ENCODE measurements at places on chromosomes 7 and 10.

- no peak for DNase-seq
Measured at GRCh38 chr7:100171840-100172239, 3.4 kb upstream of the GAL3ST4 start.

- DNase-seq = no peak
Measured at GRCh38 chr7:158239290-158239981, 348.2 kb downstream of the PTPRN2 start.

GRCh38 chr7:158052381-158053060 is 535.1 kb downstream of the PTPRN2 start:
- DNase-seq = no peak

DNA sequence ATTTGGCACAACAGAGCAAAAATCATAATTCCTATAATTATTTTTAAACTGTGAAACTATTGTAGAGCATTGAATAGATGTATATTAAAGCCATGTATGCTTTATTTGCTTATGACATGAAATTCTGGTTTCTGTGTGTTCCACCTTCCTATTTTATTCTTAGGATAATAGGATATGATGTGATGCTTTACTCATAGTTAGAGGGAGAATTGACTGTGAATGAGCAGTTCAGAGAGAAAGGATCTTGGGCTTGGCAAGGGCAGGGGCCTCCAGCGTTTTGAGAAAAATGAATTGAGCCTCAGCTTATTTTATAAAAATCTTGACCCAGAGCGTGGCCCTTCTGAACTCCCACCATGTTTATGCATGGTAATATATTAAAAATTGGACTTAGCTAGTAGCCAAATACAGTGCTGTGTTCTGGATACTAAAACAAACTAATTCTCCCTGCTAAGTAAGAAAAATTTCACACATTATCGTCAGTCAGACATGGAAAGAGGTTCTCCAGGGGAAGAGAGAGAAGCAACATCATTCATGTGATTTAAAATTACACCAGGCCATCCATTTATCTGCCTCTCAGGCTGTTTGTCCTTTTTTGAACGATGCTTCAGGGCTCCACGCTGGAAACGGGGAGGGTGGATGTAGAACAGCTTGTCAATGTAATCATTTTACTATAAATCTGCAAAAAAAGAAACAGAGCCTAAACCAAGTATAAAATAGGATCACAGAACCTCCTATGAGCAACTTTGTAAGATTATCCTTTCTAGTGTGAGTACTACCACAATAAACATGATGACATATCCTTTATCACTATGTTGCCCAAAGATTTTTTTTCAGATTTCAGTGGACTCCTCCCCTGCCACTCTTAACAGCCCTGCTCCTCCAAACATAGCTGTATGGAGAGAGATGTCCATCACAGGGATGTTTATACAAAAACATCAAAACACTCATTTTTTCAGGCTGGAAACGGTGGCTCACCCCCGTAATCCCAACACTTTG is 258.1 kb upstream of the C7orf33 start:
- DNase-seq = peak; percentile 15

DNA sequence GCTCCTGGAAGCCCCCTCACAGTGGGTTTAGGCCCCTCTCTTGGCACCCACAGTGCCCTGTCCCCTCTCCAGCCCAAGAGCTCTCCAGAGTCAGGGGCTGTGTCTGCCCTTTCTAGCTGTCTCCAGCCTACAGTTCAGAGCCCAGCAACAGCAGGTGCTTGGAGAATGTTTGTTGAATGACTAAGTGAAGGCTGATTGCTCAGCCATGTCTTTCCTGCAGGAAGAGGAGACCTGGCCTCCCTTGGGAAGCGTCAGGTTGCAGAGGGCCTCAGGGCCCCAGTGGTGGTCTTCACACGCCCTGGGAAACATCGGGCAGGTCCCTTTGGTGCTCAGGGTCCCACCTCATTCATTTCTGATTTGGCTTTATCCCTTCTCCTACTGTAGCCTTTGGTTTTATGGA is 62.5 kb downstream of the GTF2IRD1 start:
- no peak for DNase-seq

GRCh38 chr7:13110107-13110506 is 422.7 kb downstream of the ARL4A start:
- no peak for DNase-seq

GRCh38 chr10:117399341-117400196 is 24.3 kb upstream of the PDZD8 start:
- DNase-seq = no peak

DNA sequence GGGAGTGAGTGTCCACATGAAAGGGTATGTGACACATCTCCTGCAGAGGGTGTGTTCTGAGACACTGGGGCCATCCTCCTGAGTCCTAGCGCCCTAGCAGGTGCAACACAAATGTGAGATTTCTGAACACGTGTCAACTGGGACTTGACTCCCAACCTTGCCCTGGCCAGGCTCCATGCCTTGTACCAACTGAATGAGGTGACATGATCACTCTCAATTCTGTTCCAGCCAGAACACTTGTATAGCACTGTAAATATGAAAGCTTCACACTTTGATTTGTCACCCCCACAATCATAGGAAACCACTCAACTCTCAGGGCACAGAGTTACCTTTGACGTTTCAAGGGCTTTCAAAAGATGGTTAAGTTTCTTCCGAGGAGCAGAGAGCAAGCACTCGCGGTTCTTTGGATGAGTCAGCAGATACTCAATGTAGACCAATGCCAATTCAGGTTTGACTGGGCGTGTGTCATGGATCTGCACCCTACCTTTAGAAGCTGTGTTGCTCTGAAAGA is 48.6 kb downstream of the NCAPG2 start:
- no peak for DNase-seq

DNA sequence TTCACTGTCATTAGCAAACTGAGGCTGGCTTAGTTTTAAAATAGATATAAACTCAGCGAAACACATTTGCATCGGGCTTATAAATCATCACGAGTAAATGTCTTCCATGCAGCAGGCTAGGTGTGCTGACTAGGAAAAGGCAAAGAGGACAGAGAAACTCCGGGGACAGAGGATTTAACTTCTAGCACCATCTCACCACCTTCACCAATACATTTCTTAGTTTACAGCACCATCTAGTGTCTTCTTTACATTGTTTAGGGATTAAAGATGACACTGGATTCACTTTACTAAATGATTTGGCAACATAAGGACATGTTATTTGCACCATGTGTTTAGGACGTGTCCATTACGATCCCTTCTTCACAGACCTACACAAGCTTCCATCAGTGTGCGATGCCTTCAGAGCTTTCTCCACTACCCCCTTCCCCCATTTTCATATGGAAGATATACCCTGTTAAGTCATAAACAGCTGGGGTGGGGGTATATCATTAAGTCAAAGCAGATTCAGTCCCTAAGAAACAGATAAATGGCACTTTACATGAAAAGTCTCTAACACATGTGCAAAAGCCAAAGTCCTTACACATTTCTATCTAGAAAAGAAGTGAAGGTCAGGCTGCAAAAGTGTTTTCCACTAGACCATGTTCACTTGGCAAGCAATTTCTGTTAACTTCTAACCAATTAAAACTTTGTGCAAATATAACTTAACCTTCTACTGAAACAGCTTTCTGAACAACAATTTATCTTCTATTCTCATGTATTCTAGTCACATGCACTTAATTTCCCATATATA is 103.3 kb downstream of the GRB10 start:
- peak; percentile 63 for DNase-seq

DNA sequence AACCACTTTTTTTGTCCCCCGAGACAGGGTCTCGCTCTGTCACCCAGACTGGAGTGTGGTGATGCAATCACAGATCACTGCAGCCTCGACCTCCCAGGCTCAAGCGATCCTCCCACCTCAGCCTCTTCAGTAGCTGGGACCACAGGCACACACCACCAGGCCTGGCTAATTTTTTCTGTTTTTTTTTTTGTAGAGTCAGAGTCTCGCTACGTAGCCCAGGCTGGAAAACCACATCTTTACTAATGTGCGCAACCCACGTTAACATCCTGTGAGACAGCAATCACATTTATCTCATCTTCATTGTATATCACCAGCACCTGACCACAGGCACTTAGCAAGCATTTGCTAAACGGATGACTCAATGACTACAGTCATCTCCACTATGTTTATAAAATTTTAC is 77.8 kb upstream of the ATP6V0A4 start:
- peak; percentile 83 for DNase-seq

- no peak for DNase-seq
Measured at GRCh38 chr7:17497549-17498167, 199.2 kb downstream of the AHR start.

GRCh38 chr7:135763261-135763660 is 14.6 kb upstream of the FAM180A start:
- DNase-seq = no peak

- no peak for DNase-seq
Measured at GRCh38 chr7:143882604-143883078, 19.3 kb downstream of the TCAF1 start.

DNA sequence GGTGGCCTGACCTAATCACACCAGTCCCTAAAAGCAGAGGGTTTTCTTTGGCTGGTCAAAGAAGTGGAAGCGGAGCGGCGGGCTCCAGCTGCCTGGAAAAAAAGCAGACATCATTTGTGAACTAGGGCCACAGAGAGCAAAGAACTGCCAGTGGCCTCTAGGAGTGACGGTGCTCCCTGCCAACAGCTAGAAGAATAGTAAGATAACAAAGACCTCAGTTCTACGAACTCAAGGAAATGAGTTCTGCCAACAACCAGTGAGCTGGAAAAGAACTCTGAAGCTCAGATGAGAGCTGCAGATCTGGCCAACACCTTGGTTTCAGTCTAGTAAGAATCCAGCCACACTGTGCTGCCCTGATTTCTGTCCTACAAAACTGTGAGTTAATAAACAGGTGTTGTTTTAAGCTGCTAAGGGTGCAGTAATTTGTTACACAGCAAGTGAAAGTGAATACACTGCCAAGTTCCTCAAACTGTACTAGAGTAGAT is 178.0 kb downstream of the SRPK2 start:
- no peak for DNase-seq

- no peak for DNase-seq
Measured at GRCh38 chr10:113283189-113283588, 269.7 kb upstream of the HABP2 start.

DNA sequence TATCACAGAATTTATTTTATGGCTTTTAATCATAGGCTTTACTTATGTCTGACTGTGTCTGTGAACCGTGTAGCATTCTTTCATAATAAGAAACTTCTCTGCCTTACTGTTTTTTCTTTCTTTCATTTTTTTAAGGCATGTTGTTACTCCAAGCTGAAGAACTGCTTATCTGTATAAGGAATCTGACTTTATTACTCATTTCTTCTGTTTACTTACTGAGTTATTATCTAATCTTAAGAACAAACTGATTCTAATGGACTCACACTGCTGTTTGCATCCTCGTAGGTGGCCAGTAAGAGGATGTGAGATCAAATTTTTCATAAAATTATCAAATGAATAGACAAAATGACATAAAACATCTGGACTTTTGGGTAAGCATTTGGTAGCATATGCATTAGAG is 54.7 kb upstream of the DNAJC1 start:
- DNase-seq = no peak

- peak; percentile 63 for DNase-seq
Measured at GRCh38 chr7:150903606-150904005, 51.3 kb downstream of the AOC1 start.

- no peak for DNase-seq
Measured at GRCh38 chr7:2450198-2451107, 25.7 kb downstream of the GRIFIN start.

DNA sequence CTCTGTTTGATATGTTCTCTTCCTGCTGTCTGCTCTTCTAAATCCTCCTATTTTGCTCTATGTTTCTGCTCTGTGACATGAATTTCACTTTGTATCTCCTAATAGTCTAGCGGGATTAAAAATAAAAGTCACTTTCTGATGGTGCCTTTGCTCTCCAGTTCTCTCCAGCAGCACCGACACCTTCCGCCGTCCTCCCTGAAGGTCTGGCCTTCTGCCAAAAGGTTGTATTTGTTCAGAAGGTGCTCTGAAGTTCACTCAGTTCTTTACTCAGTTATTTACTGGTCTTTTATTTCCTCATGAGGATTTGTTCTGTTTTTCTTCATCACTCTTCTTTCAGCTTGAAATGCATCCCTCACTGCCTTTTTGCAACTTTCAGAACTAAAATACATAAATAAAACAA is 11.2 kb upstream of the EPHA1 start:
- DNase-seq = no peak

- no peak for DNase-seq
Measured at GRCh38 chr10:124700293-124701037, 43.7 kb downstream of the FAM53B start.

- DNase-seq = no peak
Measured at GRCh38 chr7:82697897-82698296, 254.3 kb upstream of the CACNA2D1 start.

DNA sequence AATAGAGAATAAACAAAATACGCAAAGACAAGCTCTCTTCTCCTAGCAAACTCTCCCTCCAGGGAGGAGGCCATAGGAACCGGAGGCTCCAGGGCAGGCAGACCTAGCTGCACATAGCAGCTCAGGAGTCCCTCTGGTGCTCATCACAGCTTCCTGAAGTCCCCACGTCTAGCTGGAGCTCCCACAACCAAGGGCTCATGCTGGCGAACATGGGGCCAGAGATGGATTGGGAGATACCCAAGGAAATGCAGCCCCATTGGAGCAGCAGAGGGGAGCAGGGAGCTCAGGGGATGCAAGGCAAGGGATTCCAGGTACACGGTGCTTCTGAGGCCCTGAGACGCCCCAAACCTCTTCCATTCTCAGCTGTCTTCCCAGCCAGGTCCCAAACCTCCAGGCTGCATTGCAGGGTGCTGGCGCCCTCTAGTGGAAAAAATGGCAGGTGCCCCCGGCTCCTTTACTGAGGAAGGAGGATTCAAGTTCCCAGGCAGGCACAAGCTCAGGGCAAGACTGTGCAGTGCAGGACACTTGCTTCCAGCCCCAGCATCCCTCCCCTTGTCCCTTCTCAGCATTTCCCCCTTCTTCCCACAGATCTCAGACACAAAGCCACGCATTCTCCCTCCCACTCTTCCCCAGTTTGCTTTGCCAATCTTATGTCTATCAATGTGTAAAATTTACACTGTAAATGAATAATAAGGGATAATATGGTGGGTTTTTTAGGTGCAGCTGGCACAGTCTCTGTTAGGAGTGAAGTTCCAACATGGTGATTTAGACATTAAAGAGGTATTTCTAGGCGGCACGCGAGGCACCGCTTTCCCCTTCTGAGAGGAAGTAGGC is 46.2 kb downstream of the GPAM start:
- DNase-seq = peak; percentile 66

GRCh38 chr7:102106625-102107024 is 180.0 kb upstream of the SH2B2 start:
- no peak for DNase-seq

- DNase-seq = no peak
Measured at GRCh38 chr10:133253361-133253955, 15.8 kb downstream of the VENTX start.

- DNase-seq = no peak
Measured at GRCh38 chr7:18384491-18385143, 110.9 kb upstream of the HDAC9 start.
